Fibroblast of gingiva (primary cell): ENCODE measurements at places on chromosomes 3 and 15.

- no peak for DNase-seq
Measured at GRCh38 chr15:45138814-45139765, 9.3 kb downstream of the DUOX1 start.

DNA sequence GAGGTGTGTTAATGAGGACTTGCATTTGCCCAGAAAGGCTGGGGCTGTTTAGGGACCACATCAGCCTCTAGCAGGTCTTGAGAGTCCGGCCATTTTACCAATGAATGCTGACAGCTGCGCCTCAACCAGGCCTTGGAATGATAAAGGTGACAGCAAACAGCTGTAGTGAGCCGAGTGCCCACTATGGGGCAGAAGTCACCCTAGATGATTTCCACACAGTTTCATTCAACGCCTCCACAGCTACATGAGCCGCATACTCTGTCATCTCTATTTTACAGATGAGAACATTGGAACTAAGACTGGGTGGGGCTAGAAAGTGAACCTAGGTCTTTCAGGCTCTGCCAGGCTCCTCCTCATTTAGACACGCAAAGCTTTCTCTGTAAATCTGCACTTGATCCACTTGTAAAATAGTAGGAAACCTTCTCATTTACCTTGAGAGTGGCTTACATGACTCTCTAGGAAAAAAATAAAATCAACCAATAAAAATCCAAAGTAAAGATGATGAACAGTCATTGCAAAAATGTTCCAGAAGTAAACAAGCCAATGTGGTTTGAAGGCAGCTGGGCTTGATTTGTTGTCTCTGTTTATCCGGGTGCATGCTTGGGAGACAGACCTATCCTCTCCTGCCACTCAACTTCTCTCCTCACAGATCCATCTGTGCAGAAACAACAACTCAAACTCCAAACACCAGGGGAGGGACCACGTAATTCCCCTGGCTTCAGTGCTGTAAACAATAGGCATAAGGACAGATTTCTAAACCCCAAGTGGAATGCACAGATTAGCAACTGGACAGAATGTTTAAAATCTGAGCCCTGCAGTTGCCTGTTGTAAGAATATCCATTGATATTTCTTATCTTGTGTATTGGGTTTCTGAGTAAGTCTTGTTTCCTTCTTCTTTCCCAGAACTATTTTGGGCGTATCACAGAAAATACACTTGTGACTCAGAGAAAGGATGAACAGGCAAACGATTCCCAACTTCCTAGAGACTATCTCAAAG lies 31.5 kb upstream of the LDHAL6B start:
- peak; percentile 93 for DNase-seq

GRCh38 chr3:31713816-31714215 lies 181.1 kb downstream of the STT3B start:
- no peak for DNase-seq

DNA sequence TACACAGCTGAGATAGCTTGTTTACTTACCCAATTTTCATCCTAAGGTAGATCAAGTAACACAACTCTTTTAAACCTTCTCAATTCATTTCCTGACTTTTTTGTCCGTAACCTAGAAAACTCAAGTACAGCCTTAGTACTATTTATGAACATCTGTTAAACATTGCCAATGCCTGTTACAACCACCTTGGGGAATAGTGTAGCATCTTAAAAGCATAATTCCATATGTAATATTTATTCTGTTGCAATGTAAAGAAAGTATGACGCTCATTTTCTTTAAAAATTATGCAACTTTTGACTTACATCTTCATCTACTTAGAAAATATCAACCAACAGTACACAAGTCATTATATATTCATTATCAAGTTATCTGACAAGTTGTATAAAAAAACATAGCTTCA lies 54.6 kb downstream of the SUCLG2 start:
- no peak for DNase-seq

- no peak for DNase-seq
Measured at GRCh38 chr15:50605462-50605861, 59.0 kb upstream of the USP50 start.

DNA sequence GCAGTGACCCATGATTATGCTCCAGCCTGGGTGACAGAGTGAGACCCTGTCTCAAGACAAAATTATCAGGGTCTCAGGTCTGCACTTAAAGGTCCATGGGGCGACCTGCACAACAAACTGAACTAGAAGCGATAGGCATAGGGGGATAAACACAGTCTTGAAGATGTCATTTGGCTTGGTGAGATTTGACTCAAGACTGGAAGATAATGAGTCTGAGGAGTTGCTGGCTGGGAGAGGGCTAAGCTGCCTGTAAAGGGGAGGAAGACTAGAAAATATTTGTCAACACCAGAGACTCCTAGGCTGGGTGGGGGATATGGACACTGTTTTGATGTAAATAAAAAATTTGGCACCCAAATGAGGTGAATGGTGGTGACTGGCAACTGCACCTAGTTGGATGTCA lies 19.8 kb downstream of the GHRL start:
- no peak for DNase-seq

- no peak for DNase-seq
Measured at GRCh38 chr3:82103241-82103640, 341.8 kb upstream of the GBE1 start.

GRCh38 chr3:44076221-44076829 lies 165.4 kb upstream of the TOPAZ1 start:
- no peak for DNase-seq

- peak; percentile 3 for DNase-seq
Measured at GRCh38 chr15:61393949-61394348, 164.8 kb upstream of the RORA start.

- DNase-seq, result no peak
Measured at GRCh38 chr15:50340416-50340815, 14.6 kb downstream of the GABPB1 start.

DNA sequence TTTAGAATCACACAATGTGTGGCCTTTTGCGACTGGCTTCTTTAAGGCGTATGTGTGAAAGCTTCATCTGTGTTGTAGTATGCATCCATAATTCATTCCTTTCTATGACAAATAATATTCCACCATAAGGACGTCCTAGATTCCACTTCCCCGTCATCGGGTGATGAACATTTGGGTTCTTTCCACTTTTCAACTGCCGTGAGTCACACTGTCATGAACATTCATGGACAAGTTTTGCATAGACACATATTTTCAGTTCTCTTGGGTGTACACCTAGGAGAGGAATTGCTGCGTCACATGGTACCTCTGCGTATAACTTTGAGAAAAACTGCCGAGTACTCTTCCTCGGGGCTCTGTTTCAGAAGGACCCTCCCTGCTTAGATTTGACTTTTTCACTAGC lies 97.3 kb downstream of the TOP2B start:
- DNase-seq, result no peak

DNA sequence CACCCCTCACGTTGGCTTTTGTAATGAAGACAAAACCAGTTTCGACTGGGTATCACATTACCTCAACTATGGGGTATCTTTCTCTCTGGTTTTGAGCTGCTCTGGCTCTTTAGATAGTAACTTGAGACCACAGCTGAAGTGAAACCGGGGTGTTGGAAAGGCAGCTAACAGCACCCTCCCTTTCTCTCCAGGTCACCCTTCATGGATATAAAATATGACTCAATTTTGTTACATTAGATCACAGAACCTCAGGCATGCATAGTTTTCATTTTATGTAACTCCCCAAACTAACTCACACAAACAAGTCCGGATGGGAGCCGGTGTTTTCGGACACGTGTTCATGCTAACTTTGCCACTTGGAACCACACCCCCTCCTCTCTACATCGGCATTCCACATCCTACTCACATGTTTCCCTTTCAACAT lies 90.7 kb downstream of the NR2F2 start:
- no peak for DNase-seq

- no peak for DNase-seq
Measured at GRCh38 chr15:95371664-95372063, 958.8 kb upstream of the NR2F2 start.

DNA sequence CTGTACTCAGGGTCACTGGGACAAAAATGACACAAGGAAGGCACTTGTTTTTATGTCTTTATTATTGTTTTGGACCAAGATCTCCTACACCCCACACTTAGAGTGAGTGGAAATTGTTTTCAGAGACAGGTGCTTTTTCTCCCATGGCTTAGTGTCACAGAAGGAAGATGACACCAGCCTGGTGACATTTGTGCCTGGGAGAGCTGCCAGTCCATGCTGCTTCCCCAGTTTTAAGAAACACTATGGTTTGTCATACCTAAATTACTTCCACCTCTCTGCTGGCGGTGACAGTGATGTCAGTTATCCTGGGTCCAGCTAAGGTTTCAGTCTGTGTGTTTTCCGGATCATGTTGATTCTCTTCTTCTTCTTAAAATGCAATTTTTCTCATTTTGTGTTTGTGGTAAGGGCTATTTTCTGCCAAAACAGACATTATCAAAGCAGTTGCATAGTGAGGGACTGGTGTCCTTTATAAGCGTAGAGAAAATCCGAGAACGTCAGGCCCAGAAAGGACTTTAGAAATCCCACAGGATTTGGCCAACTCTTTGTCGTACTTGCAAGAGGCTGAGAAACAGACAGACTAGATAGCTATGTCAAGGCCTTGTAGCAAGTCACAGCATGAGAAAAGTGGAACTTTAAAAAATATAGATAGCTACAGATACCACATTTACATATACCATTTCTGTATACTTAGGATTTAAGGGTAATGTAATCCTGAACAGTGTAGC lies 149.5 kb downstream of the TP63 start:
- no peak for DNase-seq

DNA sequence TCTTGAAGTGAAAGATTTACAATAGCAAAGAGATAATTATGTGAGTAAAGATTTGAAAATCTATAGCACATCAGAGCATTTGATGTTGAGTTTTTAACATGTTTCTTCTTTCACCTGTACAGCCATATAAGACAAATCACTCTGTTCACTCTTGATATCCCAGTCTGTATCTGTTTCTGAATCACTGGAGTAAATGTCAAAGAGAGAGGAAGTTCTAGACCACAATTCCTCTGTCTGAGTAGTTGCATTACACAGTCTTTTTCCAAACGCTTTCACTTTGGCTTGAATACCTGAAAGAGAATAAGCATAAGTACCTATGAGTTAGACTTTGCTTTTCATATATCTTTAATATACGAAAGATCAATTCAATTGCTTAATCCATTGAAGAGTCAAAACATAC lies 9.9 kb downstream of the THAP10 start:
- DNase-seq, result no peak

DNA sequence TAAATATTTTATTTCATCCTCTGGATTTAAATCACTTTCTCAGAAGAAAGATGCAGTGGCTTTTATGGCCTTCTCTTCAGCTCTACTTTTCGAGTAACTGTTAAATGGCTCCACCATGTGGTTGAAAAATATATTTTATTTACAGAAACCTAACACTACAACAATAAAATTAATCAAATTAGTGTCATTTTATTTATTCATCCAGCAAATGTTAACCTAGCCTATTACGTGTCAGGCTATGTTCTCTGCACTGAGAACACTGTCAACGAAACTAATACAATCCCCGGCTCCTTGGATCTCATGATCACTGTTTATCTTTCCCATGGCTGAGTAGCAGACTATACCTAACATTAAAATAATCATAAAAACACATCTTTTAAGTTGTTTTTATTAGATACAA lies 148.0 kb upstream of the OSTN start:
- peak; percentile 28 for DNase-seq

DNA sequence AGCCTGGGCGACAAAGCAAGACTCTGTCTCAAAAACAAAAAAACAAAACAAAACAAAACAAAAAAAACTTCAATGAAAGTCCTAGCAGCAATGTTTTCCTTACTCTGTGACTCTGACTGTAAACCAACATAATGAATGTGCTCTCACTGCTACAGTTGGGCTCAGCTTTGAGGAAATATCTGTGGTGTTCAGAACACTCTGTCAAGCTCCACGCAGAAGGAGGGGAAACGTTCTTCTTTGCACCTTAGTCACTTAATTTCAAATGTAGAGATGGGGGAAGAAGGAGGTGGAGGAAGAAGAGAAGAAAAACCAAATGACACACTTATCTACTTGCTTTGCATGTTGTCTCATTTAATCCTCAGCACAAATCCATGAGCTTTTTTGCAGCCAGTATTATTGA lies 107.1 kb upstream of the UBE3A start:
- DNase-seq, result no peak

DNA sequence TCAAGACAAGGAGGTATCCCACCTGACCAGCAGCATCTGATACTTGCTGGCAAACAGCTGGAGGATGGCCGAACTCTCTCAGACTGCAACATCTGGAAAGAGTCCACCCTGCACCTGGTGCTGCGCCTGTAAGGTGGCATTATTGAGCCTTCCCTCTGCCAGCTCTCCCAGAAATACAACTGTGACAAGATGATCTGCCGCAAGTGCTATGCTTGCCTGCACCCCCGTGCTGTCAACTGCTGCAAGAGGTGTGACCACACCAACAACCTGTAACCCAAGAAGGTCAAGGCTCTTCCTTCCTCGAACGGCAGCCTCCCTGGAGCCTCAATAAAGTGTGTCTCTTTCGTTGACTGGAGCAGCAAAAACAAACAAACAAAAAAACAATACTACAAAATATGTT lies 2.2 kb upstream of the SLC4A7 start:
- DNase-seq, result no peak

DNA sequence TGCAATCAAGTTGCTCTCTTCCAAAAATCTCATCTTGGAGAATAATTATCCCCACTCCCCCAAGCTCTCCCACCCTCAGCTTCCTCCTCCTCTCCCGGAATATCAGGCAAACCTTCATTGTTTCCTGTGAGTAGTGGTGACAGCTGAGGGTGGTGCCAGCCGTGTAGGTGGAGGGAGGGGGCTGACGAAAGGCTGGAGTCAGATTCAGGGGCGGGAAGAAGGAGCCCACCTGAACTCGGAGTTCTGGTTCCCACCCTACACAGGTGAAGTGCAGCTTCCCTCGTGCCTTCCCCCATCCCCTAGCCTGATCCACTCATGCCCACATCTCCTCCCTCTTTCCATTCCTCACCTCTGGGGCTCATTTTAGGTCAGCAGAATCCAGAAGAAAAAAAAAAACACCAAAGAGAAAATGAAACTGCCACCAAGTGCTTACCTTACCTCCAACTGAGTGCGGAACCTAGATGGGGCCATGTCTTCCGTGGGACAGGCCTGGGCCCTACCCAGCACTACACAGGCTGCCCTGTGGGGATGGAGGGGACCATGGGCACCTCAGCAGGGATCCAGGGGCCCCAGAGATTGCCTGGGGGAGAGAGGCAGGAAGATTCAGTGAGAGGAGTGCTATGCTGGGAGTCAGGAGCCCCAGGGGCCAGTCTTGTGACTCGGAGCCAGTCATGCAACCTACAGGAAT lies 81.3 kb downstream of the ADCY5 start:
- DNase-seq, result no peak

DNA sequence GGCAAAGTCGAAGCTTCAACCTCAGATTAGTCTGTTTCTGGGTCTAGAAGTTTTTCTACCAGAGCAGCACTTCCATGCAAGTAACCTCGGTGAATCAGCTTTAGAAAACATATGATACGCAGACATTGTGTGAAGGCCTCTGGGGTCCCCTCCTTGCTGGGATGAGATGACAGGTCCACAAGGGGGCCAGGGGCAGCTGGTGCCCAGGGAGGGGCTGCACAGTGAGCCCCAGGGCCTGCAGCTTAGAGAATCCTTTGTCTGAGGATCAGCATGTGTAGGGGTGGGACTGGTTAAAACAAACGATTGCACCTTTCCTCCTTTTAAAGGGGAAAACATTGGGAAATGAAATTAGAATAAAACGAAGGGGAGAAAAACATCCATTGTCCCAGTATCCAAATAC lies 47.5 kb upstream of the TLE3 start:
- DNase-seq, result no peak

- DNase-seq, result no peak
Measured at GRCh38 chr3:48241796-48242455, 1.0 kb downstream of the ZNF589 start.
